ENCODE measurements at places on chromosomes 13 and 19.

DNA sequence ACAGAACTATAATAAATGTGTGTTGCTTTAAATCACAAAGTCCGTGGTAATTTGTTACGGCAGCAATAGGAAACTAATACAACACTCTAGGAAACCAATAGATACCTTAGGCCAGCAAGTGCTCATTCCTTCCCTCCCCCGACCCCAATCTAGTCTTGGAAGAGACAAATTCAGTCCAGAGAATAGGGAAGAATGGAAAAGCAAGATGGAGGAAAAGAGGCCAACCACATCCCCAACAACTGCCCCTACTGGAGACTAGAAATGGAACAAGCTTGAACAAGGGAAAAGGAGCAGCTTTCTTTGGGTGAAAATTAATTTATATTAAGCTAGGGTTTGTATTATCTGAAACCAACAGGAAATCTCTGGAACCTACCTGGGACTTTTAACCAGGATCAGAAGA, 54.4 kb downstream of the DIAPH3 start:
- no peak for DNase-seq

- DNase-seq = peak; percentile 45
Observed at GRCh38 chr13:101303521-101303920, 112.8 kb downstream of the NALCN start.

- no peak for DNase-seq
Observed at GRCh38 chr13:100673376-100673712, 1.3 kb downstream of the TMTC4 start.

DNA sequence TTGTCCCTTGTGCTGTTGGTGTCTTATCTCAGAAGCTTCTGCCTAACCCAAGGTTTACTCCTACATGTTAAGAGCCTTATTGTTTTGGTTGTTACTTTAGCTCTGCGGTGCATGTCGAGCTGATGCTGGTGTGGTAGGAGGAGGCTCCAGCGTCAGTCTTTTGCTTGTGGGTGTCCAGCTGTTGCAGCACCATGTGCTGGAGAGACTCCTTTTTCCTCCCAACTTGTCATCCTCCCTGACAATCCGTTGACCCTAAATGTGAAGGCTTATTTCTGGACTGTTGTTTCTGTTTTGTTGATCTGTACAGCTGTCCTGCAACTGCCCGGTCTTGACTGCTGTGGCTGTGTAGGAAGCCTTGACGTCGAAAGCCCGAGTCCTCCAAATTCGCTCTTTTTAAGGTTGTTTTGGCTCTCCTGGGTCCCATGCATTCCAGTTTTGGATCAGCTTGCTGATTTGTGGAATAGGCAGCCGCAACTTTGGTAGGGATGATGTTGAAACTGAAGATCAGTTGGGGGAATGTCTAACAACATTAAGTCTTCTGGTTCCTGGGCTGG, 15.3 kb downstream of the NAXD start:
- no peak for DNase-seq

DNA sequence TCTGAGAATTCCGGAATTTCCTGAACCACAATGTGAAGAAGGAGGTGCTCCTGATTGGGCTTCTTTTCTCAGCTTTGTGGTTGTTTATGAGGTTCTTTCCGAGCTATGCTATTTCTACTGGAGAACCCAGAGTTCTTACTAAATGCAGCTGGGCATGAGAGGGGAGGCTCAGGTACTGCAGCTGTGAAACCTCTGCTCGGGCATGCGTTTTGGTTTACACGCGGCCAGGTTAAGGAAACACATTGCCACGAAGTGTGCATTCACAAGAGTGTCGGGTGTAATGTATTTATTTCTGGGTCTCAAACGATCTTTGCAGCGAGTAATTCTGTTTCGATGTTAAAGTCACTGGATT, 661 bp upstream of the MIR17HG start:
- DNase-seq = no peak

DNA sequence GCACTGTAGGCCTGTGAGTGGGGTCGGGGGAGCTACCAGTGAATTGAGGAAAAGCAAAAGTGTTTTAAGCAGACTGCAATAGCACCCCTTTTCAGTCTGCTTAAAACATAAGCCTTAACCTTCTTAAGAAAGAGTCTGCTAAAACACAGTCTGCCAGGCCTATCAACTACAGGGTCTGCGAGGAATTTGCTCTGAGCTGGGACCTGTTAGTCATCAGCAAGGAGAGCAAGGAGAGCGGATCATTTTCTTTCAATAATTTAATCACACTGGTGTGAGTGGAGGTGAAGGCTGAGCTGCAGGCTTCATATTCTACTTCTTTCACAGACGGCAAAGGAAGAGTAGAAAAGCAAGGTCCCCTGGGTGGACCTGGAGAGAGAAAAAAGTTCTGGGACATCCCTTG, 342.7 kb downstream of the ENOX1 start:
- DNase-seq = no peak

DNA sequence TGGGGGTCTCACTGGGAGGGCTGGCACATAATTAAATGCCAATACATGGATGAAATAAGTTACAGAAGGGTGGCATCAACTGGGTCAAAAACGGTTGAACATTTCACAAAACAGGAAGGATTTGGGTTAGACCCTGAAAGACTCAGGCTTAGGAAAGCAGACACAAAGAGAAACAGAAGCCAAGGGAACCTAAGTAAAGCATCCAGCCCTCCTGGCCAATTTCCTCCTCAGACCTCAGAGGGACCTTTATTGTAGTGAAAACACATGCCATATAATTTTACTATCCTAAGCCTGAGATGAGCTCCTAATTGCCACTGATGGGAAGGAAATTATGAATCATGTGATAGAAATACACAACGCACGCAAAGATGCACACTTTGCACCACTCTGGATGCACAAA, 12.1 kb upstream of the CEACAM3 start:
- DNase-seq = no peak

DNA sequence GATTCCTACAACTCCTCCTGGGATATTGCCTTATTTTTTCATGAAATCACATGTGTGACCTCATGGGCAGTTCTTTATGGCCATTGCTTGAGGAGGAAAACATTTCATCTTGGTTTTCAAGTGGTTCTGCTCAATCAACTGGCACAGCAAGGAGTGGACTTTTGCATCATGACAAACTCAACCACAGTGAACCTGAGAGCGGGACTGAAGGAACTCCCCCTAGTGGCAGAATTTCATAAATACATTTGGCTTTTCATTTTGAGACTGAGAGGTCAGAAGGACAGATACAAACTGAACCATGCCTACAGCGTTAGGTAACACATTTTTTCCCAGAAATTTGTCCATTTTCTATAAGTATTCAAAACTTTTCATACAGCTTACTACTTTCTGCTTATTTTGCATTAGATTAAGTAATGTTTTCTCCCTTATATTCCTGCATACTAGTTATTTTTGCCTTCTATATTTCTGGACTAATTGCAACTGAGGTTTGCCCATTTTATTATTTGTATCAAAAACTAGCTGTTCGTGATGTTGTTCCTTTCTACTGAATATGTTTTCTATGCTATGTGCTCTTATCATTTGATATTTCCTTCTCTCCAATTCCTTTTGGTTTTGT, 13.4 kb upstream of the SIGLEC12 start:
- DNase-seq = no peak

GRCh38 chr19:29321116-29321515, 108.2 kb upstream of the UQCRFS1 start:
- DNase-seq = no peak
